Left colon (tissue), 2 donors: ENCODE measurements at places on chromosomes 1 and 21. TPM values are rescaled to one million over a fixed set of nuclear protein-coding genes. Genes with fewer than 3 reads are reported as not detected.

DNA sequence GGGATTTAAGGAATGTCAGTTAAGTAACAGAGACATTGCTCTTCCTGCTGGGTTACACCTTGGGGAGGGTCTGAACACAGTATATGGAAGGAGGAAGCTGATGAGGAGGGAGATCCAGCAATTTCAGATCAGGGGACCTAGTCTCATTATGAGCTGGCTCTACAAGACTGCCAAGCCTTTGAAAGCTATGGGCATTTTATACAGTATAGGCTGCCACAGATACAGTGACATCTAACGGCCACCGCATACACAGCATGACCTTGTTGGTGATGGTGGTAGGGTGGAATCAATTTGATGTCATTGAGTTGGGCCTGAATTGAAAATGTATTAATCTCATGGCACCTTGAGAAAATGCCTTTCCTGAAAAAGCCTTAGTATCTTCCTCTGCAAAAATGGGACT lies 22.6 kb upstream of the ZP4 start:
- DNase-seq: no peak

DNA sequence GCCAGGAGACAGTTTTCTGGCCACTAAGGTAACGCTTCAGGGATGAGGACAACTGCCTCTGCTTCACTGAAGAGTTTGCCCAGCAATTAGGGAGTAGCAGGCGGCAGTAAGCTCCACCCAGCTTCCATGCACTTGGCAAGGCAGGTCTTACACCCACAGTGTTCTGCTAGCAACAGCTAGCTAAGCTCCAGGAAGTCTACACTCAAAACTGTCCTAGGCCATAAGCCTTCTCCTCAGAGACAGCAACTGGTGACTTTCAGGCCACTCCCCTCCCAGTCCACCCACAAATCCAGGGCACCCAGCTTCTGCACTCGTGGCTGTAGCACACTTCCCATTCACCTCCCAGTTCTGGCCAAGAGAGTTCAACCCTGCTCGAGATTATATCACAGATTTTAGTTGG lies 47.3 kb downstream of the KMO start:
- no peak for DNase-seq

GRCh38 chr1:176866011-176866714 lies 298.3 kb downstream of the ASTN1 start:
- DNase-seq: no peak

GRCh38 chr1:53049574-53049967 lies 12.4 kb upstream of the PODN start:
- DNase-seq: no peak

DNA sequence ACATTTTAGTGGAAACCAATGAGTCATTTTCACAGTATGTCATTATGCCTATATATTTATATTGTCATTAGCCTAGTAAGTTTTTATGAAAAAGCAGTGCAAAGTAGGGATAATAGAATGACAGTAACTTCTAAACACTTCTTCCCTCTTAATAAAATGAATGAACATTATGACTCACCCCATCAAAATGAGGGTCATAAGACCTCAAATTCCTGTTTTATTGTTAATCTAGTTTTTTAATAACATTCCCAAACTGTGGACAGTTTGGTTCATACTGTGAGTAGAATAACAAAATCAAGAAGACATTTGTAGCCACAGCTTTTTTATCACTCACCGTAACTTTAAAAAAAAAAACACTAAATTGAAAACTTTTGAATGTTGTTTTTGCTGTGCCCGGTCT lies 160.5 kb downstream of the LRRC40 start:
- no peak for DNase-seq

DNA sequence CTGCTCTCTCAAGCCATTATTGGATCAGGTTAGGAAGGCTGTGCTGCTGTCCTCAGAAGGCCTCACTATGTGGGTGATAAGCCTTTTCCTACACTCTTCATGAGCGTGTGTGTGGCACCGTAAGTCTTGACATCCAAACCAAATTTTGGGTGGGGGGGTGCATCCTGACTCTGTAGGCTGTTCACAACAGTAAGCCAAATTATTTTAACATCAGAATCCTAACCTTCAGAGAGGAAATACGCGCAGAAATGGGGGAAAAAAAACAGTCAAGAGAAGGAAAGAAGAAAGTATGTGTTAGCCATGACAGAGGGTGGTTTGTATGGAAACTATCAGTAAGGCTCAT lies 21.0 kb downstream of the STPG1 start:
- no peak for DNase-seq

EXTL2 gene
- 3.6 TPM for total RNA-seq

DNA sequence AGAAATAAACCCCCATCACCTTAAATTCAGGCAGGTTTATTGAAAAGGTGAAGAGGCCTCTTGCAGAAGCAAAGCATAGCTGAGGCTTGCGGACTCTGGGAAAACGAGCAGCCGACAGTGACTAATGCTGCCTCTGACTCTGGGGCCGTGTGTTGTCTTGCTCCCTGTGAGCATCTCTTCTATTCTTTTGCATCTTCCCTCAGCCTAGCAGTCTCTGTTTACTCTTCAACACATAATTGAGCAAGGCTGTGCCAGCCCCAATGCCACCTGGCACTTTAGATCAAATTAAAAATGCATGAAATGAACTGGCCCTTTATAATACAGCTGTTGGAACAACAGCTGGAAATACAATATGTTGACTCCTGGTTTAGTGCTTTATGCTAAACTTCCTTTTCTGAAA lies 18.4 kb upstream of the REG4 start:
- DNase-seq: no peak

C8B gene
- total RNA-seq: not detected

DNA sequence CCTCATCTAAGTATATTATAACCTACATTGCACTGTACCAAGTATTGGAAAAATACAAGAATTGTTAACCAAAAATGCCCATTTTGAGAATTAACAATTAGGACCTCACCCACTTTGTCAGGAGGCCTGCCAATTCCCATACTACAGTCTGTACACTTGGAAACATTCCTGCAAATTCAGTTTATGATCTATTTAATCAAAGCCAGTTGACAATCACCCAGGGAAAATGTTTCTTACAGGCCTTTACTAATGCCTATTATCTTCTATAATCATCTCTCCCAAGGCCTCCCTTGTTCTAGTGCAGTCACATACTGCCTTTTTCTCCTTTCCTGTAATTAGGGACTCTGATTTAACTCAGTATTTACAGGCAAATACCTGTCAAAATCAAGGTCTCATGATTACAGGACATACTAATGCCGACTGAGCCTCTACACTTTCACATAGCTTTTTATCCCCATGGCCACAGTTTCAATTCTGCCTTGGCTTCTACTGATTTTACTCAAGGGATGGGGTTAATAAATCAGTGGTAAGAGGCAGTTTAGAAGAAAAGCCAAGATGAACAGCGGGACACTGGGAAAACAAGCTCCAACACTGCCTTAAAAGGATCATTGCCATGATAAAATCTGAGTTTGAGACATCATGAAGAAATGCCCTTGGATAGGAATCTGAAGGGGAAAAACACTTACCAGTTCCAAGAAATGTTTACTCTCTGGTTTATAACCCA lies 338.7 kb downstream of the VAV3 start:
- no peak for DNase-seq

TENT5C gene
- total RNA-seq: 45.6 TPM

ACOT11 gene
- 77.0 TPM for total RNA-seq

- peak; percentile 89 for DNase-seq
Observed at GRCh38 chr1:184622136-184622823, 132.4 kb downstream of the EDEM3 start.

AK4 gene
- total RNA-seq: 28.9 TPM
